Activated T-cell treated with anti-CD3 and anti-CD28 coated beads, Interleukin-2, amount 50 U/mL, for 1 hour (primary cell): ENCODE measurements at places on chromosomes 11 and 22.

- no peak for DNase-seq
Observed at GRCh38 chr11:35943309-35943708, 553 bp upstream of the LDLRAD3 start.

- no peak for DNase-seq
Observed at GRCh38 chr11:132848336-132848735, 684.0 kb downstream of the OPCML start.

- no peak for DNase-seq
Observed at GRCh38 chr11:76795936-76796441, 12.8 kb downstream of the TSKU start.

DNA sequence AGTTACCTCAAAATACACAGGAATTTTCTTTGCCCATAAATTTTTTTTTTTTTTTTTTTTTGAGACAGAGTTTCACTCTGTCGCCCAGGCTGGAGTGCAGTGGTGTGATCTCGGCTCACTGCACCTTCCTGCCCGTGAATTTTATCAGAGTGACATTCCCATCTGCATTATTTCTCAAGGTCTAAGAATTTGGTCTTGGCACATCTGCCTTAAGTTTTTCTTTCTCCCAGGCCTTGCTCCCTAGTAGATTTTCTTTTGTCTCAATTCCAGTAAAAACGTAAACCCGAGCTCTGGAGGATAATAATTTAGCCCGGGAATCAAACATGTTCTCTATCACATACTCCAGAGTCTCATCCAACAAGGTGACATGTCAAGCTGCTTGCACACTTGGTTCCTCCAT, 12.4 kb downstream of the TRIM6 start:
- DNase-seq, result no peak

DNA sequence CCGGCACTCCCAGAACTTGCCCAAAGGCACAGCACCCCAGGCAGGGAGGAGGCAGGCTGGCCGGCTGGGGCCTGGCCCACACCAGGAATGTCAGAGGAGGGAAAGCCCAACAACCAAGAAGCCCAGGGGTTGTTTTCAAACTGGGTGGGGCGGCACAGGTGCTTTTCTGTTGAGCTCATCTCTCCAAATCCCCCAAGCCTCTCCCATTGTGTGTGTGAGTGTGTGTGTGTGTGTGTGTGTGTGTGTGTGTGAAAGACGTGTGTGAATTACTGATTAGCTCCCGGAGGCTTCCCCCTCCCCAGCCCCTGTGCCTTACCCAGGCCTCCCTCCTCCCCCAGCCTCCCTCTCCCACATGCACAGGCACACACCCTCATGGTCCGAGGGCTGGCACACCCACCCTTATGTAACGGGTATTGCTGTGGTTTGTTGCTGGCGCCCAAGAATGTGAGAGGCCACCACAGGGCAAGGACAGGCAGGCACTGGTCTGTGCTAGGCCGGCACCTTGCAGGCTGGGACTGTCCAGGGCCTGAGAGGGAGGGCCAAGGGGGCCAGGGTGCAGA, 15.9 kb downstream of the TRIM29 start:
- DNase-seq, result no peak

GRCh38 chr11:76135491-76135890, 70.8 kb downstream of the WNT11 start:
- no peak for DNase-seq

DNA sequence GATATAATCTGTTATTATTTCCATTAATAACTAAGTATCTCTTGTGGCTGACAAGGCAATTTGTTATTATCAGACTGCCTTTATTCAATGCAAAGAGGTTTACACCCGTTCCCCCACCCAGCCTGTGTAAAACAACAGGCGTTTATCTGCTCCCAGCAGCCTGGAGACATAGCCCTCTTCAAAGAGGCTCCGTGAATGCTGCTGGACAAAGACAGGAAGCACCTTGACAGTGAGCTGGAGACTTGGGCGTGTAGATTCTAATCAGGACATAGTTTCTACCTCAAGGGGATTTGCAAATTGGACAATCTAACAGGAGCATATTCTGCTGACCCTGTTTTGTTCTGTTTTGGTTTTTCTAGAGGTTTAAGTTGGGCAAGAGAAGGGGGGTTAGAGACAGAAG, 733.0 kb upstream of the KIRREL3 start:
- DNase-seq, result no peak

GRCh38 chr11:12531681-12532080, 142.5 kb upstream of the TEAD1 start:
- DNase-seq, result no peak

DNA sequence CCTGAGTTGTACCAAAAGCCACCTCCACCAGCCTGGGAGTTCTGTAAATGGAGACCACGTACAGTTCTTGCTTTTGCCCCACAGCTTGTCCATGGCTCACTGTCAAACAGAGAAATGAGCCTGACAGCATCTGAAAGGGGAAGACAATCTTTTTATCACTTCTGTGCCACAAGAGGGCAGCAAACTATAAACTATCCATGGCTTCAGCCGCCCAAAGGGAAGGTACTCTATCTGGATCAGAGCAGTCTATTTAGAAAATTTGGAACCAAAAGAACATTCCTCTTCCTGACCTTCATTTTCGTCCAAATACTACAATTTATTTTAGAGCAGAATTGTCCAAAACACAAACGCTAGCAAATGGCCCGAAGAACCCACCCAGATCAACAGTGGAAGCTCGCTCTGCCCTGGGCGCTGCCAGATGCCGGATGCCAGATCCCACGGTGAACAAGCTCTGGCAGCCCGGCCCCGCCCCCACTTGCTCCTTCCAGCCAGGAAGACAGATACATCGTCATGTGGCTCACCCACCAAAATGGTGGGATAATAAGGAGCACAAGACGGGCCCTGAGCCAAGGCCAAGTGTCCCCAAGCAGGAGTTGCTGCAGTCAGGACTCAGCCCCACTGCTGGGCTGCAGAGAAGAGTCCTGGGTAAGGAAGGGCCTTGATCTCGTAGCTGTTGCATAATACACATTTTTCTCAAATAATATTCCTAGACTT, 23.9 kb upstream of the SCGB1A1 start:
- peak; percentile 30 for DNase-seq

DNA sequence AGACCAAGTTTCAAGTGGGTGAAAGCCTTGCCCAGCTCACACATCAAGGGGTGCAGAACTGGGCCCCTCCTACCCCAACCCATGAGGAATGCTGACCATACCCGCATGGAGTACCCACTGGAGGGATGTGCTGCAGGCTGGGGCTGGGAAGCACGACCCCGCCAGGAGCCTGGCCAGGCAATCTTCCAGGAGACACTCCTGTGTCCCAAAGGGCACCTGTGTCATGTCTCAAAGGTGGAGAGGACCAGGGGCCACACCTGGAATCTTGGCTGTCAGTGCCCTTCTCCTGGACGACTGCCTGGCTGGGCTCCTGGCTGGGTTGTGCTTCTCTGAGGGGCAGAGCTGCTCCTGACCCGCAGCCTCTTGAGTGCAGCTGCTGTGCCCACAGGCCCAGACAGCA, 6.7 kb downstream of the ARAP1 start:
- no peak for DNase-seq

DNA sequence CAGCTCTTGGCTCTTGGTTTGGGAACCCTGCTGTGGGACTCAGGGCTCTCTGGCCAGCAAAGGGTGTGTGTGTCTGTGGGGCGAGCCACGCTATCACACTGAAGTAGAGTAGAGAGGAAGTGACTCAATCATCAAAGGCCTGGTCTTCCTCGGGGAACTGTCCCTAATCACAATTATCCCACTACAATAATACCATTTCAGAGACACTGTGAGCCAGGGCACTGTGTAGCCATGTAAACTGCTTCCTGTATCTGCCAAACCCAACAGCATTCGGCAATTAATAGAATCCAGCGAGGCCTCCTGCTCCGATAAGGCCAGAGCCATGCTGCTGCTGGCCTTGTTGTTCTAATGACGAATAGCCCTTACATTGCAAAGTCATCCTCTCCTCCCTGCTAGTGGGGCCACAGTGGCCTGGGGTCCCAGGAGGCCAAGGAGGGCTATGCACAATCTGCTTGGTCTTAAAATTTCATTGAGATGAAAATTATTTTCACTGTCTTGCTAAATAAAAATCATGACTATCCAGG, 49.8 kb upstream of the LMO2 start:
- no peak for DNase-seq

DNA sequence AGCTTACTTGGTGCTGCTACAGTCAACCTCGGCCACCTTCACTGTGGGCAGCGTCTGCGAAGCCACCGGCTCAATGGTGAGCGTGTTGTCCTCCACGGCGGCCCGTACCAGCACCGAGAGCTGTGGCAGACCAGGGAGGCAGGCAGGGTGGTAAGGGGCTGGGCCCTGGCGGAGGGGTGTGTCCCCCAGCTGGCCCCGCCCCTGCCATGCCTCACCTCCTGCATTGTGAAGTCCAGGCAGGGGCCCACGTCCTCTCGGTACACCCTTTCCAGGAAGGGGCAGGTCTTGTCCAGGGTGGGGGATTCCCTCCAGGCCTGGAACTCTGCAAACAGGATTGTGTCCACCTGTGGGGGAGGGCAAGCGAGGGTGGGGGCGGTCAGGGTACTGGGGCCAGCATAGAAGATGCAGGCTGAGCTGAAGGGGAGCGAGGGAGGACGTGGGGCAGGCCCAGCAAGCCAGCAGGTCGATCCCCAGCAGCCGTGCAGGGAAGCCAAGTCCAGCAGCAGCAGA, 12.8 kb downstream of the RAB3IL1 start:
- no peak for DNase-seq

- DNase-seq, result no peak
Observed at GRCh38 chr11:41836431-41836830, 377.0 kb upstream of the LRRC4C start.

DNA sequence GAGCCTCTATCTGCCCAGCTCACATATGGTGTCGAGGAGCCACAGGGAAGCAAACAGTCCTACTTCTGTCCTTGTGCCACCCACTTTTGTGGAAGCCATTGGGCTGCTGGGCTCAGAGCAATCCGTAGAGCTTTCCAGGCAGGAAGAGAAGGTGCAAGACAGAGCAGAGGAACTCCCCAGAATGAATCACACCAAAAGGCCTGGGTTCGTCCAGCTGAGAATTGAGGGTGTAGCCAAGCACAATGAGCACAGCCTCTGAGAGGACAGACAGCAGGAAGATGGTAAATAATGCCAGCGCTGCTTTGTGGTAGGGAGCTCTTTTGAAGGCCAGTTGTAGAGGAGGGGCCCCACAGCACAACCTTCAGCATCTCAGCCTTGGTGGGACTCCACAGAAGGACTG, 237.8 kb downstream of the GRIK4 start:
- DNase-seq, result no peak

GRCh38 chr22:29156507-29156906, 49.2 kb upstream of the EMID1 start:
- no peak for DNase-seq

GRCh38 chr11:65489035-65489705, 9.7 kb upstream of the MALAT1 start:
- no peak for DNase-seq

DNA sequence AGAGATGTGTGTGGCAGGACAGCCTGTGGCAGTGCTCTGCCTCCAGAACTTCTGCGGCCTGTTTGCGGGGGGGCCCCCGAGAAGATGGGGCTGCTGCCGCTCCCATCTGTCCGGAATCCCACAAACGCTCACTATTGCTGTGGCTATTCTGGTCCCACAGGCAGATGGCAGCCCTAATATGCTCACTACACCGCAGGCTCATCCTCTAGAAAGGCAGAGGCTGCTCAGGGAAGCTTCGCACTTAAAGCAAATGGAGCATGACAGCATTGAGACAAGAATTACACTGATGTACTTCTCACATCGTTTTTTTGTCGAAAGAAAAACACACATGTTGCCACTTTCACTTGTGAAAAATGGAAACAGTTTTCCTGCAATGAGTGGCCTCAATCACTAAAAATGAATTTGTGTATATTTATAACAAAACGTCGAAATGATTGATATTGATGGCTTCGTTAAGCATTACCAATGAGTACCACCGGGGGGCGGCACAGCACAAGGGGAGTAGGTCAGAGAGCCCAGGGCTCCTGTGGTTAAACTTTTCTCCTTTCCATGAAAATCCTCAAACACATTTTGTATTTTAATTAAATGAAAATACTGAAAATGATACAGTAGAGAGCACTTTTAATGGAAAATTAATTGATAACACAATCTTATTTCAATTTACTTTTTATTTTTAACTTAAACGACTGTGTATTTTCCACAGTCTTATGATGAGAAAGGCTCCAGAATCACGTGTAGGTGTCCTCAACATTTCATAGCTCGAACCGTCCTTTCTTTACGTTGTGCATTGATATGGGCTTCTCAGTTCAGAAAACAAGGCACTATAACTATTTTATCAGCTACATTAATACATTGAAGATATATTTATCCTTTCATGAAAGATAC, 69.1 kb downstream of the CTTN start:
- no peak for DNase-seq

GRCh38 chr11:931385-931784, 5.7 kb downstream of the AP2A2 start:
- no peak for DNase-seq

DNA sequence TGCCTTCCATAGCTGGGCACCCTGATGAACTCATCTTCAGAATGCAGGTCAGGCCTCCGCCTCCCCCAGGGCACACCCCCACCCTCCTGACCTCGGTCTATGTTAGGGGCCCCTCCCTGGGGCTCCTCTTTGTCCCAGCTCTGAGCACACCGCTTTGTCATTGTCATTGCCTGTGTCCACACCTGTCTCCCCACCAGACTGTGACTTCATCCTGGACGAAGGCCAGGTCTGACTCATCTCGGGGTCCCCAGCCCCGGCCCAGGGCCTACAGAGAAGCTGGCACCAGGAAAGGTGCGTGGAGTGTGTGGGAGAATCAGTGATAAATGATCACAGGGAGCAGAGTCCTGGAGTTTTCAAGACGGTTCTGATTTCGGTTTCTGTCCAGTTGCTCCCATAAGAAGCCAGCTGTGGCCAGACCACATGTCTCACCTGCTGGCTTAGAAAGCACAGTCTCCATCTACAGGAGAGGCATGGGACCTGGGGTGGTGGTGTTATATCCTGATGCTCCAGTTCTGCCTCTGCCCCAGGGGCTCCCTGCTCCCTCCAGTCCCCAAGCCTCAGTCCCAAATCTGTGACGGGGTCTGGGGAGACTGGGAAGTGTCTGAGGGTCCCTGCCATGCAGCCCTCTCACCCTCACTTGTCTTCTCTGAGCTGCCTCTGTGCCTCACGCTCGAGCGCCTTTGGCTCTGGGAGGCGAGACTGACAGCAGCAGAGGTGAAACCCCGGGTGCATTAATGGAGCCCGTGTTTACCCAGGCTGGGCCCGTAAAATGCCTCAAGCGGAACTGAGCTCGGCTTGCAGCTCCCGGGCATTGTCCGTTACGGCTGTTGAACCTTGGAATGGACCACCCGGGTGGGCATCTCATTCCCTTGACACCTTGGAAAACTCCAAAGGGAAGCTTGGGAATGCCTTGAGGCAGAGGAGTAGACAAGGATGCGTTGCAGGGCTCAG, 85.5 kb upstream of the WNT11 start:
- DNase-seq, result no peak
